CD4-positive, alpha-beta T cell (primary cell): ENCODE measurements at places on chromosomes 3 and 15.

- DNase-seq, result no peak
Measured at GRCh38 chr15:93861413-93861812, 369.9 kb upstream of the MCTP2 start.

DNA sequence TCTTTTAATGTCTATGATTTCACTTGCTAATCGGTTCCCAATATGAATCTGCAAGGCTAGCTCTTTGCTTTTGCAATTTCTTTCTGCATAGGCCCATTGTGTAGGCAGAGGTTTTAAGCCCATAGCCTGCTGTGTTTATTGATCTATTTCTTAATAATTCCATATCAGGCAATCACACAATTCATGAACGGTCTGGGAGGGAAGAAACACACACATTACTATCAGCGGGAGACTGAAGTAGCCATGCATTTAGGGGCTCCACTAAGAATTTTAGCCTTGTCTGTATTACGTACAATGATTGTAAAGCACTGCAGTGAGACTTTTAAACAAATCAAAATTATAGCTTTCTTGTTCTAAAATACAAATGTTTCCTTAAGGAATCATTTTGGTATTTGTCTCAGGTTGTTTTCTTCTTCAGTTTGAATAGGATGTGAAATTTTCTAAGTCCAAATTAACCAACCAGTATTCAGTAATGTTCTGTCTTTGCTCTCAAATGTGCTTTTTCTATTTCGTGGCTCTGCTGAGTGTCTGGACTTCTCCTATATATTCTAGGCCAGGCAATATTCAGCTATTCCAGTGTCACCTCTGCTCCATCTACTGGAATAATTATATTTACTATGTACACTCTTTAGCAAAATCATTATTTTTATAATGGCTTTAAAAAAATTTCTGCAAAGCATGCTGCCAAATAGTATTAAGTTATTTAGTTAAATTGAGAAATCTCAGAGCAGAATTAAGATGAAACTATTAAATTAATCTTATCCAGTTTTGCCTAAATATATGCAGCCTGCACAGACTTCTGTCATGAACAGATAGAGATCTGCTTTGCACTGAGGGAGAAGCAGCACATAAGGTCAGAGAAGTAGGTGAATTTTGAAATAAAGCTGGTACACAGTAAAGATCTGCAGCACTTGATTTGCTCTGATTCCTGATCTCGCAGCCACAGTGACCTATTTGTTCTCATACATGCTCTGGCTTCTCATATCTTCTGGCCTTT lies 103.0 kb upstream of the NAALADL2 start:
- no peak for DNase-seq

GRCh38 chr3:121592856-121593702 lies at the start of gene FBXO40:
Gene FBXO40 (plus strand): TSS chr3:121593379. CDS start chr3:121620576, 27,197 bp downstream.
- DNase-seq, result no peak

DNA sequence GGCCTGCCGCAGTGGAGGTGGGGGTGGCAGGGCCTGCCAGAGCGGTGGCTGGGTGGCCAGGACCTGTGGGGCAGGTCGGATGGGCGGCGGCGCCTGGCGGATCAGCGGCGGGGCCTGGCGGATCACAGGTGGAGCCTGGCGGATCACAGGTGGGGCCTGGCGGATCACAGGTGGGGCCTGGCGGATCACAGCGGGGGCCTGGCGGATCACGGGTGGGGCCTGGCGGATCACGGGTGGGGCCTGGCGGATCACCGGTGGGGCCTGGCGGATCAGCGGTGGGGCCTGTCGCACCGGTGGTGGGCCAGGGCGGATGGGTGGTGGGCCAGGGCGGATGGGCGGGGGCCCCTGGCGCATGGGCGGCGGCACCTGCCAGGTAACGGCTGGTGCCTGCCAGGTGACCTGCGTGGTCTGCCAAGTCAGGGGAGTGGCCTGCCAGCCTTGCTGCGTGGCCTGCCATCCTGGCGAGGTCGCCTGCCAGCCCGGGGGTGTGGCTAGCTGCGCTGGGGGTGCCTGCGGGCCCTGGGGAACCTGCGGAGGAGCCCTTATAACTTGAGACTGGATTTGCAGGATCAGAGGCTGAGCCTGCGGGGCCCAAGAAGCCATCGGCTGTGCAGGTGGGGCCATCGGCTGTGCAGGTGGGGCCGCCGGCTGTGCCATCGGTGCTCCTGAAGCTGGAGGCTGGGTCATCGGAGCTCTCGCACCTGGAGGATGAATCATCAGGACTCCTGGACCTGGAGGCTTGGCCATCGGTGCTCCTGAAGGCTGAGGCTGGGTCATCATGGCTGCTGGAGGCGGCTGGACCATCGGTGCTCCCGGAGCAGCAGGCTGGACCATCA lies 1.3 kb downstream of the MAGEL2 start:
- no peak for DNase-seq

- DNase-seq, result no peak
Measured at GRCh38 chr3:124504332-124505059, 225.8 kb upstream of the UMPS start.

DNA sequence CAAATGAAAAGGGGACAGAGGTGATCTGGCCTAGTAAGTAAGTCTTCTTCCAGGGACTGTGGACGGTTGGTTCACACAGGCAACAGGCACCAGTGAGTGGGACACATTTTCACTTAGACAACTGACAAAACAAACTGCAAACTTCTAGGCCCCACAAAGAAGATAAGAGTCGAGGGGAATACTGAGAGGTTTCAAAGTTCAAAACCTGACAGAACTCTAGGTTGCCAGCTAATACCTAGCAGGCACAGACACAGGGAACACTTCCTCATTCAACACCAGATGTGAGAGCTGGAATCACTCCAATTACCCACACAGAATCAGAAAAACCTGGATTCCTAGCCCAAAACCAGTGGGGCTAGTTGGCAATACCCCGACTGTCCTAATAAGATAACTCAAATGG lies 621.7 kb downstream of the ZPLD1 start:
- DNase-seq, result no peak

DNA sequence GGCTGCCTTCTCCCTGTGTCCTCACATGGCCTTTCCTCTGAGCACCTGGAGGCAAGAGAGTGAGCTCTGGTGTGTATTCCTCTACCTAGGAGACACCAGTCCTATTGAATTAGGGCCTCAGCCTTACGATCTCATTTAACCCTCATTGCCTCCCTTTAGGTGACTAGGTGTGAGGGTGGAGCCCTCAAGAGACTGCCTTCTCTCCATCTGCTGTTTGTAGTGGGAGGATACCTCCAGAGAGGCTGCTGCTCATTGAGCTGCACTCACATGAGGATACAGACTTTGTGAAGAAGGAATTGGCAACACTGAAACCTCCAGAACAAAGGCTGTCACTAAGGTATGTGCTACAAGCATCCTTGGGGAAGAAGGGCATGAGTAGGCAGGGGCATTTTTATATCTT lies at the start of gene CCR8:
CCR8 (plus strand) TSS at position 217 of the 400 bp plus-strand sequence. CDS start 2,623 bp downstream, outside the sequence.
- no peak for DNase-seq

- DNase-seq, result no peak
Measured at GRCh38 chr3:95459706-95460105, 1354.7 kb upstream of the EPHA6 start.

DNA sequence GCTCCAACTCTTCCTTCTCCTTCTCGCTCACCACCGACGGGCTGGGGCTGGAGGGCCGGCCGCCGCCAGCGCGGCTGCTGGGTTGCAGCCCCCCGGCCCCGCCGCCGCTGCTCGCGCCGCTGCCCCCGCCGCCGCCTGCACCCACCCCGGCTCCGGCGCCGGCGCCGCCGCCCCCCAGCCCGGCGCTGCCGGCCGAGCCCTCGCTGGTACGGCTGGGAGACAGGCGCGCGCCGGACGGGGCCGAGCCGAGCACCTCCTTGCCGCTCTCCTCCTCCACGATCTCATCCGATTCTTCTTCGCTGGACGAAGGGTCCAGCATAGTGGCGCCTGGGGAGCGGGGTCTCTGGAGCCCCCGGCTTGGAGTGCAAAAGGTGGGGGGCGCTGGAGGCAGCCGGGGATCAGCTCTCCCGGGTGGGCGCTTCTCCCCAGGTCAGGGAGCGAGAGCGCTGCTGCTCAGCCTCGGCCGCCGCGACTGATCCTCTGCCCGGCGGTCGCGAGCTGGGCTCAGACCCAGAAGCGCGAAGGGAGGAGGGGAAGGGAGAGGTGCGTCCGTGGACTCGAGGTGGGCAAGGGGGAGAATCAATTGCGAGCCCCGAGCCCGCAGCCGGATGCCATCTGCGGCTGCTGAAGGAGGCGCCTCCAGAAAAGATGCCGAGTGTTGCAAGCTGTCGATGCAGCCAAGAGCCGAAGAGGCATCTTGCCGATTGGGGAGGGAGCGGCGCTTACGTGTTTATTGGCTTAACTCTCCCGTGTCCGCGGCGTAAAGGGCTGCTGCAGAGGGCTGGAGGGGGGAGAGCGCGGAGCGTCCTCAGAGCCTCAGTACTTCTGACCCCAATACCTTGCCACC lies at the start of gene CADPS:
CADPS (minus strand) TSS at position 706 of the 847 bp plus-strand sequence; CDS start at position 319, 387 bp downstream.
- DNase-seq, result no peak

GRCh38 chr3:58062472-58062871 lies 54.2 kb downstream of the FLNB start:
- DNase-seq, result no peak

- DNase-seq, result peak; percentile 25
Measured at GRCh38 chr15:80977627-80978036, 12.0 kb downstream of the MESD start.

- DNase-seq, result no peak
Measured at GRCh38 chr3:151675858-151676615, 57.7 kb upstream of the AADACL2 start.

DNA sequence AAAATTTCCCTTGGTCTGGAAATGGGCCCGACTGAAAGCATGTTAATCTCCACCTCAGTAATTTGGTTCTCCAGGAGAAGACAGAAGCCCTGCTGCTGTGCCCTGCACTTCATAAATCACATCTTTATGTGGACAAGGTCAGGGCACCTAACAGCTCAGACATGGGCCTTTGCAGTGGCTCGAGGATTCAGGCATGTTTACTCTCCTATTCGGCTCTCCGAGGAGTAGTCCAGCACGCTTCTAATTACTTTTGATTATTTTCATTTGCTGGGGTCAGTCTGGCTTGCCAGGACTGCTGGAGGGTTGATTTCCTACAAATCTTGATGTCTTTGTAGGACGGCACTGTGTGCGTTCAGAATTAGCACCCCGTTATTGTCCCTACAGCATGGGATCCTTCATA lies 511.2 kb downstream of the MECOM start:
- no peak for DNase-seq

GRCh38 chr3:100697172-100697571 lies 12.1 kb upstream of the TFG start:
- no peak for DNase-seq

- no peak for DNase-seq
Measured at GRCh38 chr15:32722136-32722535, 4.3 kb downstream of the GREM1 start.

DNA sequence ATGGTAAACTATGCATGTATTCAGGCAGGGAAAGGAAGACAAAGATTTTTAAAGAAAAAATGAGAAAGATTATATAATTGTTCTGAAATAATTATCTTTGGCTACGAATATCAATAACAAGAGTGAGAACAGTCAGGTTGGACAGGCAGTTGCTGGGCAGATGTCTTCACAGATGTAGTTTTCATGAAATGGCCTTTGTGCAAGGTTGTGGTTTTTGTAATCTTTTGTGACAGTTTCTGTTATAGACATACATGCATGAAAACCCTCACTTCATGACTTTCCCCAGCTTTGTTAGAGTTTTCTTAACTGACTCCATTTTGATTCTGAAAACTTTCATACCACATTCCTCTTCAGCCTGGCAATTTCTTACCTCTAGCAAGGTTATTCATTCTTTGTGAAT lies 34.9 kb upstream of the SLC25A36 start:
- no peak for DNase-seq

DNA sequence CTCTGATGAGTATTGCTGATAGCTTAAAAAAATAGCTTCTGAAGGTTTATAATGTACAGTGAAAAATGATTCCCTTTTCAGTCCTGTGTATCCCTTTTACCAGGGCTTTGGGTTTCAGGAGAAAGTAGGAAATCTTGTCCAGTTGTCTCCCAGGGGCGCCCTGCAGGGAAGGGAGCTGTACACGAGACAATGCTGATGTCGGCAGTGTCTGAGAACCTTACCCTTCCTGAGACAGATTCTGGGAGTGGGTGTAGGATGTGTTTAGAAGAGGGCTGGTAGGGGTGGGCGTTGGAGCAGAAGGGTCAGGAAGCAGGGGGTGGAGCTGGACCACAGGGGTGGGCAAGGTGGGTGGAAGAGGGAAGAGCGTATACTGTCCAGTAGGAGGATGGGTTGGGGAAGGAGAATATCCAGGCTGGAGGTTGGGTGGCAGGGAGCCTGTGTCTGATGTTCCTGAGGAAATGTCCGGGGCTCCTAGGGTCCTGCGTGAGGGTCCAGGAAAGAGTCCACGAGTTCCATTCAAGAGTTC lies 5.6 kb downstream of the THPO start:
- no peak for DNase-seq

GRCh38 chr15:82536409-82537350 lies 3.6 kb downstream of the RPS17 start:
- DNase-seq, result no peak

DNA sequence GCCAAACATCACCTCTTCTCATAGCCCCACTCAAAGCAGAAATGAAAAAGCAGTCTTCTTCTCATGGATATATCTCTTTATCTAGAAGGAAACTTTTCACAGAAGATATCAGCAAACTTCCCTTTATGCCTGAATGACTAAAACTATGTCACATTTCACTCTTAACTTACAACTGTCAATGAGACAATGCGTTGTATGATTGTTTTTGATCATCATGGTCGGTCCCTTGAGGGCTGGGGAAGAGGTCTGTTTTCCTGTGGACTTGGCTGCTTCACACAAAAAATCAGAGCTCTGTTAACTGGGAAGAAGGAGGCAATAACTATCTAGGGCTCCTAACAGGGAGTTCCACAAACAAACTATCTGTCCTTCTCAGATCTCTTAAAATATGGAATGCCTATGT lies 5.1 kb downstream of the NLGN1 start:
- no peak for DNase-seq

GRCh38 chr15:27065151-27065550 lies 94.2 kb downstream of the GABRG3 start:
- DNase-seq, result no peak

DNA sequence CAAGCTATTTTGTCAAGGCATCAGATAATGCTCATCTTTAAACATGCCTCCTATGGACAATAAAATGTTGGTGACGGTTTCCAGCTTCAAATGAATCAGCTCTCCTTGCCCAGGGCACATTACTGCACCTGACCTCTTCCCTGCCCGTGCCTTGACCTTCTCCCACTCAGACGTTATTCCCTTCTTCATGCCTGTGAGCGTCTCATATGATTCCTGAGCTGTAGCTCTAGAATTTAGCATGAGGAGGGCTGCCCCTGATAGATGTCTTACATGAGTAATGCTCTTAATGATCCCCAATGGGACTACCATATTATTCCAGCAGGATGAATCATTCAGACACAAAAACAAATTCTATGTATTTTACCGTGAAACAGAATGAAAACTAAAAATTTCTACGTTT lies 762.7 kb downstream of the ROBO1 start:
- DNase-seq, result no peak

- DNase-seq, result no peak
Measured at GRCh38 chr3:159077860-159078259, 276.0 kb downstream of the MFSD1 start.

- no peak for DNase-seq
Measured at GRCh38 chr3:11582191-11582968, 61.3 kb downstream of the VGLL4 start.

GRCh38 chr15:62564886-62565633 lies 400.0 kb upstream of the C2CD4B start:
- DNase-seq, result no peak

GRCh38 chr3:54772051-54772450 lies 155.8 kb downstream of the LRTM1 start:
- no peak for DNase-seq
